Mucosa of descending colon (tissue), 3 donors: ENCODE measurements at places on chromosomes 13 and 19. TPM values are rescaled to one million over a fixed set of nuclear protein-coding genes. Genes with fewer than 3 reads are reported as not detected.

CNN2 gene
- total RNA-seq: 65.0 TPM

LILRB2 gene
- 4.7 TPM for total RNA-seq

GRCh38 chr13:27353166-27353583, 71.2 kb upstream of the GTF3A start:
- DNase-seq: peak; percentile 17

GRCh38 chr19:16645140-16645539, 14.8 kb downstream of the SMIM7 start:
- no peak for DNase-seq

DNA sequence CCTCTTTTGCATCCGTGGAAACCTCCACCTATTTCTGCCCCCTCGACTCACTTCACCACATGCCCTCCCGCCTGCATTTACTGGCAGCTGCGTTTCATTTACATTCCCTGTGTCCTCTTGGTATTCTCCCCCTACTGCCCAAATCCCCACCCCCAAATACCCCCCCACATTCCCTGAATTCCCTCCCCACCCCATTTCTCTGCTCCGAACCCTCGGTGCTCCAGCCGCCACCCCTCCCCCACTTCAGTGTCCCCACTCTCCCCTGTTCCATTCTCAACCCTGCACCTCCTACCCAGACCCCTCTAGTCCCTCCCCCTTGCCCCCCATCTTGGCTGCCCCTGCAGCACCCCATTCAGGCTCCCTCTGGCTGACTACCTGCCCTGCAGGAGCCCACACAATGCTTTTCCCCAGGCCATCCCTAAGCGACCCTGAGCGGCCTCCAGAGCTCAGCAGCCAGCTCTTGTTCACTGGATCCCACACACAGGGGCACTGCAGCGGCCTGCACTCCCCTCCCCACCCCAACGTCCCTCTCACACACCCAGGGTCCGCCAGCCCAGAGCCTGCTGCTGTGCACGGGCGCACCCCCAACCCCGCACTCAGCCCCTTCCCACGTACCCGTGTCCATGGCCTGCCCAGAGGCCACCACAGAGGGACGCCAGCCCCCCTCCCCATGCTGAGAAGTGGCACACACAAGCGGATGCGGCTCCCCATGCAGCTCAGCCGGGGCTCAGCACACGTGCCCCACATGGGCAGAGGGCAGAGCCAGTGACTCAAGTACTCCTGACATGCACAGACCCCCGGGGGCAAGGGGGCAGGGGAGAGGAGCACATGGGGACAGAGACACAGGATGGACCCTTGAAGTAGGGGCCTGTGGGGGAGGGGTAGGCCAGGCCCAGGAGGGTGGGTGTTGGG, 26.3 kb downstream of the SHANK1 start:
- DNase-seq: no peak

DNA sequence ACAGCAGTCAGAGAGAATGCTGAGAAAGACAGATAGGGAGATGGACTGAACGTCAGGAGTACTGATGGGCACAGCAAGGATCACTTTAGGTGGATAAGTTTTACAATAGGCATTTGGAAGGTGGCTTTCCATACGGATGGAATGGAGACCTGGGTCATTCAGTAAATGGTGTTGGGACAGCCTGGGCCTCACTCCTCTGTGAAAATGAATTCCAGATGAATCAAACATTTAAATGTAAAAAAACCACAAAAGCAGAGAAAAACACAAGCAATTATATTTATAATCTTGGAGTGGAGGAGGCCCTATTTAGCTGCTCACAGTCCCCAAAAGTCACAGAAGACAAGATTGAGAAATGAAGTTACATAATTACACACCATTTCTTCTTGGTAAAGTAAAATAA, 4.7 kb downstream of the IL17D start:
- DNase-seq: no peak
